ENCODE measurements at places on chromosomes 7 and 10. TPM values are rescaled to one million over a fixed set of nuclear protein-coding genes. Genes with fewer than 3 reads are reported as not detected.

Gene SLC18A3
- total RNA-seq: not detected

Gene PILRB
- 15.0 TPM for total RNA-seq

Gene POM121C
- total RNA-seq: 30.6 TPM

Gene UCMA
- total RNA-seq: not detected

Gene AGAP6
- total RNA-seq: 5.2 TPM

Gene PTPRZ1
- total RNA-seq: 56.2 TPM

Gene AVL9
- total RNA-seq: 24.9 TPM

Gene LOXL4
- 1.1 TPM for total RNA-seq

Gene CNPY1
- total RNA-seq: not detected

DNA sequence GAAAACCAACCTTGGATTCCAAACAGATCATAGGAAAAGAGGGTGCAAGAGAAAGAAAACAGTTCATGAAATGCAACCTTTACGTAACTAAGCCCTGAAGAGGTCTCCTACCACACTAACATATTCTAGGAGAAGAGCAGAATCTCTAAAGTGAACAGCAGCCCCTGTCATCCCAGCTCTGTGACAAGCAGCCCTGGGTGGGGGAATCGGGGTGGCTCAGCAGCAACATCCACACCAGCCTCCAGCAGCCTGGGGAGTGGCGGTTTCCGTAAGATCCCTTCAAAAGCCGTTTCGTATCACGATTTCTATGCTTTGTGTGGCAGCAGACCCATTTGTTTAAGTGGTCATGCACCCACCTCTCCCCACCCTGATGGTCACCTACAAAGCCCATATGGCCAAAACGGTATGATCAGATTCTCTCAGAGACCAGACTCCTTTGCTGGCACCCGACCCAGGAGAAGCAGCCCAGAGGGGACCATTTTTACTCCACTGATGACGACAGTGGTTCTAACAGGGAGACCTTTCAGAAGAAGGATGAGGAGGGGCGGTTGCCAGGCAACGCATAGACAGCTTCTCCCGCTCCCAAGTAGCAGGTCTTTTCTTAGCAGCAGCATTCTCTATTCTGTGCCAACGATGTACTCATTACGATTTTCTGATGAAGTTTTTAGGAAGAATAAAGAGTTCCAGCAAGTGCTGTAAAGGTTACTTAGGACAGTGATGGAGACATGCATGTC lies 300.6 kb downstream of the DNAJB6 start:
- ATAC-seq: no peak

- ATAC-seq: no peak
Measured at GRCh38 chr7:1230411-1231213, 2.1 kb upstream of the UNCX start.

- peak; percentile 41 for ATAC-seq
Measured at GRCh38 chr10:62851442-62851841, 35.3 kb upstream of the EGR2 start.

DNA sequence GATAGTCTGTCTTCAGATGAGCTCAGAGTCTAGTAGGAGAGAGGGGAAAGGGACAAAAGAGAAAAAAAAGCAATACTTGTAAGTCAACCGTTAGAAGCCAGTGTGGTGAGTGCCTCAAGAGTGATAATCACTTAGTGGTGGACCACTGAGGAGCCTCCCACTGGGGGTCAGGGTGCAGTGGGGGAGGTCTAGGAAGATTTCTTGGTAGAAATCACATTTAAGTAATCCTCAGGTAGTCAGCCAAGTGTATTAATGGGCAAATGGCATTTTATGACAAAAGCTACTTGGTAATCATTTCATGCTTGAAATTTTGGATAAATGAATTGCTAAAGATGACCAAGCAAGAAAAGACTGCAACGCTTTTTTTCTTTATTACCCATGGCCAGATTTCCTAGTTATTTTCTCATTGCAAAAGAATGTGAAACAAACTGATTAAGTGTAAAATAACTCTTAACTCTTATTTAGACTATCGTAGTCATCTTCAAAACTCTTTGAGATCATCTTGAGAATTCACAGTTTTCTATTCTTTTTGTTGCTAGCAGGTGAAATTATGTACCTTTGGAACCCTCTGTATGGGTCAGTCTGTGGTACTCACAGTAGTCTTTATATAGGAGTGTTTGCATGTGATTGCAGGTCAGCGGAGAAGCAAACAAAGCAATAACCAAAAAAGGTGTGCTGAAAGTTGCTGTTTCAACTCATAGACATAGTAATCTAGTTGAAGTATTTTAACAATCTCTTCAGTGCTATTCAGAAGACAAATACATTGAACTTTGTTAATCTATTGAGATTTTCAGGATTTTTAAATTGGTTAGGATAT lies 63.9 kb downstream of the PPP1R9A start:
- ATAC-seq: no peak

- no peak for ATAC-seq
Measured at GRCh38 chr10:49621561-49621960, 7.7 kb downstream of the CHAT start.

GRCh38 chr10:2263561-2263960 lies 526.2 kb upstream of the ADARB2 start:
- ATAC-seq: no peak

- ATAC-seq: no peak
Measured at GRCh38 chr7:35967366-35968139, 166.7 kb downstream of the SEPTIN7 start.

GRCh38 chr7:108973075-108973474 lies 403.4 kb downstream of the DNAJB9 start:
- no peak for ATAC-seq

DNA sequence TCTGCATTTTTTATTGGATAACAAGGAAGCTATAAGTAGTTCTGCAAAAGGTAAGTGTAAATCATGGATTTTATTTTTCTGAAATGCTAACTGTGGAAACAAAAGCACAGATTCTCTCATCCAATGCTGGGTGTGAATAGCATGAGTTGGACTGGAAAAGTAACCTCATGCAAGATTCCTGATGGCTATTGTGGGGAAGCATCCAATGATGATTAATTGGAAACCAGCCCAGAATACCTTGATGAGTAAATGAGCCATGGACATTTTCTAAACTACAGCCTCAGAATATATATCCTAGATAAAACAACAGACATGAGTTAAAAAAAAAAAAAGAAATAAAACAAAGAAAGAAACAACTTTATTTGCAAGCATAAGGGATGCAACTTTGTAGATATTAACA lies 934.6 kb downstream of the CCSER2 start:
- ATAC-seq: no peak

GRCh38 chr7:57198801-57199200 lies 66.6 kb upstream of the ZNF479 start:
- no peak for ATAC-seq

DNA sequence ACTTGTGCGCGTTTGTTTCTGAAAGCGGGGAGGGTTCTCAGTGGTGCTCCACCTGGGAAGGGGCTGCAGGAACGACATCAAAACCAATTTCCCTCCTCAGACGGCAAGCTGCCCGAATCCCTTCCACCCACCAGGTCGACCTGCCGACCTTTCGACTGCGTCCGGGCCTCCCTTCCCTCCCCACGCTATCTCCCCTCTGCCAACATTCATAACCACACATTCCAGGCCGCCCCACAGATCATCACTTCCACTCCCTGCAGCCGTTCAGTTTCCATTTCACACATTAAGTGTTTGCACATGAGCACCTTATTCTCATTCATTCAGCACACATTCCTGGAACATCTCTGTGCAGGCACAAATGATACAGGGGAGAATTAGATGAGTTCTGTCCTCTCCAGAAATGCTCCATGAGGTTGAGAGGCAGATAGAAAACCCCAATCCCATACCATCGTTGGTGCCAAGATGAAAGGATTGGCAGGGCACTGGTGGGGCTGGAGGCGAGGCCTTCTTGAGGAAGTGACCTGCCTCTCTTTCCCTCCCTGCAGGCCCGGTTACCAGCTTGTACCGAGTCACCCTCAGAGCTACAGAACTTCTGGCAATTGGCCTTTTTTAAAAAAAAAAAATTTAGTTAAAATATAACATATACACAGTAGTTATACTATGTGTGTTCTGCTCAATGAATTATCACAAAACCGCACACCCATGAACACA lies 70.0 kb downstream of the MINDY4 start:
- no peak for ATAC-seq

DNA sequence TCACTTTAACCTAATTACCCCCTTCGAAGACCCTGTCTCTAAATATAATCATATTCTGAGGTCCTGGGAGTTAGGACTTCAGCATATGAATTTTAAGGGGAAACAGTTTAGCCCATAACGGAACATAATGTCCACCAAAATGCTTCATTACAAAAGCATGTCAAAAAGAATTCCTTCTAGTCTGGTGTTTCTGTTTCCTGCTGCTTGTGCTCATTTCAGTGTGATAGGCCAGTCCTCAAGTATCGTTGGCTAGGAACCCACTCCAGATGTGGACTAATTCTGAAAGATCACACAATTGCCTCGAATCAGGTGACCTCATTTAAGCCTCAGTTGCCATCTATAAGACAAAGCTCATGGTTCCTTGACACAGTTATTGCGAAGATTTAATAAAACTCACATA lies 29.6 kb downstream of the INPP5F start:
- ATAC-seq: no peak

- no peak for ATAC-seq
Measured at GRCh38 chr10:59234194-59234593, 57.8 kb downstream of the PHYHIPL start.

DNA sequence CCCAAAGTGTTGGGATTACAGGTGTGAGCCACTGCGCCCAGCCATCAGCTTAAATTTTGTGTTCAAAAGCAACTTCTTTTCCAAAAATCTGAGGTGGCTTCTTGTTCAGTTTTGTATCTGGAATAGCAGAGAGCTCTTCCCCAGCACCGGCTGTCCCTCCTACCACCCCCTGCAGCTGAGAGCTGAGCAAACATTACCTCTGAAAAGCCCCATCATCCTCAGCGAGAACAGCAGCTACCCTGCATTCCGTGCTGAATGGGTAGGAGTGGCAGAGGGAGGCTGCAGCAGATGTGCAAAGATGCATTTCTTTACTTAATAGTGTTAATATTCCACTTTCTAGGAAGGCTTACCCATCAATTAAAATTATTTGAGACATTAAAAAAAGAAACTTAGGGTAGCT lies 31.8 kb downstream of the CCM2 start:
- ATAC-seq: no peak

DNA sequence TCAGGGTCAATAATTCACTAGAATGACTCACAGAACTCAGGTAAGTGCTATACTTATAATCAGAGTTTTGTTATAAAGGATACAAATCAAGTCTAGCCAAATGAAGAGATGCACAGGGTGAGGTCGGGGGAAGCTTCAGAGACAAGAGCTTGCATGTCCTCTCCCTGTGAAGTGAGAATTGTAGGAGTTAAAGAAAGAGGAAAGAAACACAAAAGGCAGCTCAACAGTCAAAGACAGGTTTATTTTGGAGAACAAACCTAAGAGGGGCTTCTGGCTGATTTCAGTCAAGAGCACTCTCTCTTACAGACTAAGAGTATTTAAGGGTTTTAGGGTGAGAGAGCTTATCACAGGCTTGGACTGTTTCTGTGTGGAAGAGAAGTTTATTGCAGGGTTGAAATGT lies 600.5 kb upstream of the C7orf33 start:
- ATAC-seq: no peak

GRCh38 chr10:22369434-22370072 lies 24.3 kb downstream of the SPAG6 start:
- peak; percentile 68 for ATAC-seq

GRCh38 chr10:113041324-113041723 lies 91.3 kb downstream of the TCF7L2 start:
- no peak for ATAC-seq

DNA sequence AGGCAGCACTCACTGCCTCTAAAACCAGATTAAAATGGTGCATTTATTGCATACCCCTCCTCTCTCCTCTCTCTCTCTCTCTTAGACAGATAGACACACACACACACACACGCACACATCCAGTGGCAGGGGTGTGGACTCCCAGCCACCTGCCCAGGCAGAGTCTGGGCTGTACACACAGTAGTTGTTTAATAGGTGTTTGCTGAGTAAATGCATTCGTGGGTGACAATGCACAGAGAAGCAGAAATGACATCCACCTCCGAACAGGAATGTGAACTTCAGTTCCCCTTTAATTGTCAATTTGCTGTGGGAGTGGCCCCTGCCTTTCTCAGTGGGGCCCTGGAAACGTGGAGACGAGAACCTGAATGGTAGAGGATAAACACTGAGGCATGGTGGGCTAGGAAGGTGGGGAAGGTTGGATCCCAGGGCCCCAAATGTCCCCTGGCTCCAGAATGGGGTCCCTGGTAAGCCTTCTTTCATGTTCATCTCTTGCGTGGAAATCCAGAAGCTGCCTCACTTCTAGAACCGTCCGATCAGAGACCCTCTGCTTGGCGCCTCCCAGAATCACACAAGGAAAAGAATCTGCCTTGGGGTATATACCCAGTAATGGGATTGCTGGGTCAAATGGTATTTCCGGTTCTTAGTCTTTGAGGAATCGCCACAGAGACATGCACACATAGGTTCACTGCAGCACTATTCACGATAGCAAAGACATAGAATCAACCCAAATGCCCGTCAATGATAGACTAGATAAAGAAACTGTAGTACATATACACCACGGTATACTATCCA lies 58.5 kb upstream of the ECHDC3 start:
- ATAC-seq: peak; percentile 39

GRCh38 chr10:79034271-79034876 lies 34.4 kb upstream of the ZMIZ1 start:
- ATAC-seq: no peak

DNA sequence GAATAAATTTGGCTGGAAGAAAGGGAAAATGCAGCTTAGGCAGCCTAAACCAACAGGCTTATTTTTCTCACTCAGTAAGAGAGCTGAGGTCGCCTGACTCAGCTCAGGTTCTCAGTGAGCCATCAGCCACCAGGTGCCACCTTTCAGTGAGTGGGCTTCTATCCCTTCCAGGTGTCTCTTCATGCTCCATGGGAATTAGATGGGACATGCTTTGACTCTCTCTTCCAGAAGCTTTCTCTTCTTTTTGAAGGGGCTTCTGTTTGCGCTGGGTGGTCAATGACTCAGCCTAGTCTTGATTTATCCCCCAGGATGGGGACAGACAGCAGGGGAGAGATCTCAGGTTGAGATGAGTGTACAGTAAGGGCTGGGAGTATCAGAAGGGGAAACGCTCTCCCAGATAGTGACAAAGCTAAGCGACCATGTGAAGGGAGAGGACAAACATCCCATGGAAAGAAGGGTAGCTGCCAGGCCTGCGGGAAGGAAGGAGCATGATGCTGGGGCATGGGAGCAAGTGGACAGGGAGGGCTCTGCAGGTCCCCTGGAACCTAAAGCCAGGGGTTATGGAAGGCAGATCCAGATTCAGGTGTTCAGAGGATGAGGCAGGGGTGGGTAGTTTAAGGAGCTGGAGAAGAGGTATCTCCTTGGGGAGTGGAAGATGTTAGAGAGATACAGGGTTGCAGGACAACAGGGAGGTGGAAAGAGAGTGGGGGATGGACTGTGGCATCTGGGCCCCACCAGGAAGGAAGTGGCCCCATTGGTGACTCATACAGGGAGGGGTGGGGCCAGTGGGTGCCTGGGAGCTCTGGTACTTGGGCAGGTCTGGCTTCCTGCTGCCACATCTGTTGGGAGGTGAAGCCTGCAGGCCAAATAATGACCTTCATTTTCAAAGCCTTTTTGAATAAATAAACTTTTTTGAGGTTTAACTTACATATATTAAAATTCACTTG lies 32.5 kb downstream of the OGDH start:
- ATAC-seq: peak; percentile 89
